ENCODE measurements at places on chromosomes 2 and 18.

- DNase-seq: no peak
Measured at GRCh38 chr2:132860220-132860619, 190.2 kb upstream of the LYPD1 start.

- DNase-seq: no peak
Measured at GRCh38 chr2:70002241-70002899, 40.9 kb upstream of the ASPRV1 start.

- no peak for DNase-seq
Measured at GRCh38 chr2:69652206-69652605, 8.7 kb upstream of the AAK1 start.

DNA sequence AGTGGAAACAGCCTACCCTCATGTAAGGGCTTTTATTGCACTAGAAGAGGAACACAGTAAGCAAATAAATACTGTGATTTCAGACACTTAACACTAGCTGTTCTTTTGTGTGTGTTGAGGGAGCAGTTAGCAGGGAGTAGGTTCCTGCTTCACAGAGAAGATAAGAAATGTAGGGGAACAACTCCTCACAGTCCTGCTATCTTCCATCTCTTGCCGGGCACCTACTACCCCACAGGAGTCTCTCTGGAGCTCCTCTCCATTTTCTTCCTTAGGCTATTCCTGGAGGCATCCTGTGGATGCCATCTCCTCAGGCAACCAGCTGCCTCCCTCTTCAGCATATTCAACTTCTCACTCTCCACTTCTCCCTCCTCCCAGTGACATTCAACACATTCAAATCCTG lies 145.0 kb downstream of the SRBD1 start:
- no peak for DNase-seq

GRCh38 chr2:226655871-226656270 lies 143.7 kb downstream of the IRS1 start:
- no peak for DNase-seq
